Stimulated activated CD8-positive, alpha-beta memory T cell treated with anti-CD3 and anti-CD28 coated beads, Interleukin-7, amount 100 ng/mL, for 1 hour (primary cell): ENCODE measurements at places on chromosomes 4 and X.
A peak's percentile ranks its signal among the peaks of the same experiment; 100 is the strongest.

GRCh38 chr4:73341454-73341853, 62.6 kb upstream of the ALB start:
- DNase-seq, result no peak

- no peak for DNase-seq
Observed at GRCh38 chr4:16023776-16024408, 59.9 kb downstream of the PROM1 start.

- no peak for DNase-seq
Observed at GRCh38 chr4:125961626-125962025, 646.9 kb downstream of the FAT4 start.

GRCh38 chrX:102515975-102516941, at the start of gene TMSB15A:
TMSB15A (minus strand) TSS chrX:102516739.
- no peak for DNase-seq

DNA sequence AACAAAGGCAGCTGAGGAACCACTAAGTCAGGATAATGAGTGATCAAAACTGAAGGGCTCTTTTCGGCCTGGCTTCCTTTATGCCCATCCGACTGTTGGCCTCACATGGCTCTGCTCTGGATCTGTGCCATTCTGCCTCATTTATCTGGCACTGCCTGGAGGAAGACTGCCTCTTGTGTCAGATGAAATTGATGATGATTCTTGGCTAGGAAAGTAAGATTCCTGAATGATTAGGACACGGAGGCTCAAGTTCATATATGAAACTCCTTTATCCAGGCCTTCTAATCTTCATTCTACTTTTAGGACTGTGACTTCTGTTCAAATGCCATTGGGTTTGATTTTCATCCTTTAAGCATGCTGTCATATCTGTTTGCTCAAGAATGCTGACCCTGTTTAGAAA, 475.4 kb upstream of the RPS6KA3 start:
- DNase-seq, result no peak

- no peak for DNase-seq
Observed at GRCh38 chr4:6847178-6847577, 62.4 kb upstream of the TBC1D14 start.

GRCh38 chrX:15497865-15498264, 2.7 kb upstream of the BMX start:
- DNase-seq, result peak; percentile 9

- no peak for DNase-seq
Observed at GRCh38 chr4:162838671-162839070, 328.0 kb downstream of the NAF1 start.

GRCh38 chr4:26141911-26142638, 178.7 kb upstream of the RBPJ start:
- no peak for DNase-seq

- no peak for DNase-seq
Observed at GRCh38 chr4:53205970-53206369, 159.9 kb downstream of the SCFD2 start.

DNA sequence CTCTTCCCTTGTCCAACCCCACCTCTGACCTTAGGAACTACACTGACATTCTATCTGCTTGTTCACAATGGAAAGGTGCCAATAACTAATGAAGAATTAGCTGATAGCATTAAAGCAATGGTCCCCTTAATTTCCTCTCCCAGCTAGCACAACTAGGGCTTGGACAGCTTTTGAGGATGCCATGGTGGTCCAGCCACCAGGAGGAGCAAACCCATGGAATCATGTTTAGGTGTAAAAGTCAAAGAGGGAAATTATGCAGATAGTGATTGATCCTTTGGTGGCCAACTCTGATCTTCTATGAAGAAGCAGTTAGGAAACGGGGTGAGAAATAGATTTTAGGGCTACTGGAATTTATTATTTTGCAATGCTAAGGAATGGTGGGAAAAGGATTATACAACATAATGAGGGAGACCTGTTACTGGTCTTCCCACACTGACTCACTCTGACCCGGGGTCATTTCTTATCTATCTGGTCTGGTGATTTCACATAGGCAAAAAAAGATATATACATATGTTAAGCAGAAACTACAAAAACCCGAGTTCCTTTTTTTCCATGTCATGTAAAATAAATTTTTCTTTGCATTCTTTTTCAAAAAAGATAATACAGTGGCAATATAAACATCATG, 45.8 kb upstream of the FBXW7 start:
- DNase-seq, result no peak

DNA sequence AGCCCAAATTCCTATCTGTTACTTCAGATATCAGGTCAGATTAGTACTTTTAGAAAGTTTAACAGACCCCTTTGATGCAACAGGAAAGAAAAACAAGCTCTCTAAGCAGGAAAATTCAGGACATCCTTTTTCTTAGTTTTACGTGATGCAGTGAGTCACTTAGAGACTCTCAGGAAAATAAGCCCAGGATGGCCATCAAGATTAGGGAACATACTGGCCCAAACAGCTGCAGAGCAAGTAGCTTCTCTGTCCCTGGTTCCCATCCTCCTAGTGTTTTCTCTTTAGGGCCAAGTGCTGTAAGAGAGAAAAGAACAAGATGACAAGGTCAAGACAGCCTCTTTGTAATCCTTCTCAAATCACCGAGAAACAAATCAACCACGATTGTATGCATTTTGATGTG, 219.1 kb downstream of the ZNF674 start:
- no peak for DNase-seq

DNA sequence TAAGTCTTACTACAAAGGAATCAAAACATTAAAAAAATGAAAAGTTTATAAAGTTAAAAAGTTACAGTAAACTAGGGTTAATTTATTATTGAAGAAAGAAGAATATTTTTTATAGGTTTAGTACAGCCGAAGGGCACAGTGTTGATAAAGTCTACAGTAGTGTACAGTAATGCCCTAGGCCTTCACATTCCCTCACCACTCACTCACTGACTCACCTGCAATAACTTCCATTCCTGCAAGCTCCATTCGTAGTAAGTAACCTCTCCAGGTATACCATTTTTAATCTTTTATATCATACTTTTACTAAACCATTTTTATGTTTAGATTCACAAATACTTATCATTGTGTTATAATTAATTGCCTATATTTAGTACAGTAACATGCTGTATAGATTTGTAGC, 307.5 kb upstream of the FAM241A start:
- DNase-seq, result no peak

- DNase-seq, result no peak
Observed at GRCh38 chr4:145069361-145069760, 28.6 kb downstream of the ANAPC10 start.

DNA sequence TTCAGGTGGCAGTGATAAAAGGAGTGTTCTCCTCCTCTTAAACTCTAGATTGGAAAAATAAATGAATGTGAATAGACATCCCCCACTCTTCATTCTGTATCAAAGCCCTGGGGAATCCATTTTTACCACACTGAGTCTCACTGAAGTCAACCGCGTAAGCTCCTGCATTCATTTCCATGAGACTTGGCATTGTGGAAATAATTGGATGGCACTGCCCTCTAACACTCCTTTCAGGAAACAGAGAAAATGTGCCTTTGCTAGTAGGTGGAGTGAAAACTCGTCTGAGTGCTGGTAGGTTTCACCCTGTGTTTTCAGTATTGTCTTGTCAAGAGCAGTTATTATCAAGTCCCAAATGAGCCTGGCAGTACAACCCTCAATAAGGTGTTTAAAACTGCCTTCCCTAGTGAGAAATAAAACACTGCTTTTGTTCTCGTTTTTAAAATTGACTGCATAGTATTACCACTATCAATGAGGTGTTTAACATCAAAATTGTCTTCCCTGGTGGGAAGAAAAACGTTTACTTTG, 9.7 kb upstream of the CDKN2AIP start:
- DNase-seq, result no peak

- DNase-seq, result no peak
Observed at GRCh38 chrX:82775426-82775825, 732.7 kb upstream of the POU3F4 start.

- DNase-seq, result no peak
Observed at GRCh38 chrX:78653118-78653822, 5.9 kb downstream of the RTL3 start.

DNA sequence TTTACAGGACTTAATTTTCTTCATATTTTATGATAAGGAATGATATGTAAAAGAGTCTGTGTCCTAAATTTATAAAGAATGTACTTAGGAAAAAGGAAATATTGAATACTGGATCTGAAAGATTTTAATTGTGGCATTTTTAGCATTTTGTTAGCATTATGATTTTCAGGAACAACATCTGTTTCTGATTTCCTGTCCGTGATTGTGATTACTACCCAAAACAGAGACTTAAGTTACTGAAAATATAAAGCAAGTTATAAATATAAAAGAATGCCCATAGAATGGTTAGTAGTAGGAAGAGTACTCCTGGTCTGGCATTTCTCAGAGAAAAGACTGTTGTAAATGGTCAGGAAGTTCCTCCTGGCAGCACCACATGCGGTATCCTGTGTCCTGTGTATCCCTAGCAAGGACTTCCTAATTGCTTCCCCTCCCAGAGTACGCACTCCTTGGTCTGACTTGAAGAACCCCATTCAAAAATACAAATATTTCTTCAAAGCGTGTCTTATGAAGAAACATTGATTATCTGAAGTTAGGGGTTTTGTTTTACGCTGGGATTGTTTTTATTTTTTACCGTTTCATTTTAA, 88.9 kb downstream of the RS1 start:
- DNase-seq, result no peak

GRCh38 chr4:148893095-148893494, 450.9 kb upstream of the NR3C2 start:
- no peak for DNase-seq

DNA sequence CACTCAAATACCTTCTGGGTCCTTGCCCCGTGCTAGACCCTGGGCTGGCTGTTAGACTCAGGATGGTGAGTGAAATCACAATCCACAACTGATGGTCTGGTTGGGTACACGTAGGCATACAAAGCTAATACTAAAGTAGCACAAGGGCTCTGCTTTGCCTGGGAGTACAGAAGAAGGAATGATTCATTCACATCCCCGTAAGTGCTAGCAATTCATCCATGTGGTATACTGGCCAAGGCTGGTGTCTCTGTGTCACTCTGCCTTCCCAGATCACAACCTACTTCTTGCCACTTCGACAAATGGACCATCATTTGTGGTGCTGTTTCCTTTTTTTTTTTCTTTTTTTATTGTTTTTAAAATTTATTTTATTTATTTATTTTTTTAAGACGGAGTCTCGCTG, 19.7 kb upstream of the RBM47 start:
- DNase-seq, result no peak

DNA sequence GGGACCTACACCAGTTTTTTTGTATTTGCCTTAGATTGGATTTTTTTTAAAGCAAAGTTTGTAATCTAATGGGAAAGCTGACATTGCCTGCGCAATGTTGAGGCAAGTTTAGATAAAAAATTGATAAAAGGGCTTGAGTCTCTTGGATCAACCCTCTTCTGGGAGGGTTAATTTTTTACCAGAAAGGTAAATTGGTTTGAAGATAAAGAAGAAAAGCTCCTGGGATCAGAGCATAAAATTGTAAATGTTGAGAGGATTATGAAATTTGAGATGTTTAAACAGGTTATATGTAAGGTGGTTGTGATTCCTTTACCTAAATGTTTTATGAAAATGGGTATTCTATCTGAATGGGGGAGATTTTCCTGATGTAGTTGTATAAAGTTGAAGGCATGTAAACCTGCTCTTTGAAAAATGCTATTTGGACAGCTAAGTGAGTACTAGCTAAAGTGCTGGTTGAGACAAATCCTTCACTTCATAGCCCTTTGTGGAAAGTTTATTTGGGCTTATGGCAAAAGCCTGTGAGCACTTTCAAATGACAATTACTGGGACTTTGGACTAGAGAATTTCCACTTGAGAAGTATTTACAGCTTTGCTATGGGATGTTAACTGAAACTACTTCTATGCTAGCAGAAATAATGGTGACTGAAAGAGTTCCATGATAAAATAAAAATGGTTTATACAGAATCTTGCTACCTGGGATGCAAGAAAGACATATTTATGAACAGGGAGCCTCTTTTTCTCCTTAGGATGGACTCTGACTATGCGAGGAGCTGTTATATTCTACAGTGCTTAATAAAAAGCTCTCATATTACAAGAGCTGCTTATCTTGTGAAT, 56.2 kb downstream of the UGT2B10 start:
- DNase-seq, result no peak

DNA sequence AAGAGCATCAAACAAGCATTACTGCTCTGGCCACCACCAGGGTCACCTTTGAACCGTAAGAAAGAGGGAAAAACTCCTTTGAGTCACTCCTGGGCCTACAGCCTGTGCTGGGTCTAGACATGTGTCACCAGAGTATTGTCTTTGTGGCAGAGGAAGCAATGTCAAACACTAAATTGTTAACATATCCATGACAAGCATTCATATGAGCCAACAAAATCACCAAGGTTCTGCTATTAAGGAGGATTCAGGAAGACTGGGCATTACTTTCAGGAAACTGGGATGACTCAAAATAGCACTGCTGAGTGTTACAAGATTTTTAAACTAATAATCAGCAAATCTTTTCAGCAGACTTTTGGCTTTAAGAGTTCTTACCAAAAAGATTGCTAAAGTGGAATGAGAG, 28.1 kb downstream of the LGI2 start:
- no peak for DNase-seq

DNA sequence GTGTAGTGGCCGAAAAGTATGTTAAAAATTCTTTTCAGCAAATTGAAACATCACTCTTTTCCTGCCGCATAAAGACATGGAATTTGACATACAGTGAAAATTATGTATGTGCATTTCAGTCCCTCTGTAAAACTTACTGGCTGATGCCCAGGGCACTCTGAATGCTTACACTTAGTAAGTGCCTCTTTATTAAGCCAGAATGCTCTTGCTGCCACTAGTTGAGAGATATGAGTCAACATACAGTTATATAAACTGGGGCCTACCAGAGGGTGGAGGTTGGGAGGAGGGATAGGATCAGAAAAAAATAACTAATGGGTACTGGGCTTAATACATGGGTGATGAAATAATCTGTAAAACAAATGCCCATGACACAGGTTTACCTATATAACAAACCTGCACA, 38.1 kb upstream of the TRPC5 start:
- no peak for DNase-seq

DNA sequence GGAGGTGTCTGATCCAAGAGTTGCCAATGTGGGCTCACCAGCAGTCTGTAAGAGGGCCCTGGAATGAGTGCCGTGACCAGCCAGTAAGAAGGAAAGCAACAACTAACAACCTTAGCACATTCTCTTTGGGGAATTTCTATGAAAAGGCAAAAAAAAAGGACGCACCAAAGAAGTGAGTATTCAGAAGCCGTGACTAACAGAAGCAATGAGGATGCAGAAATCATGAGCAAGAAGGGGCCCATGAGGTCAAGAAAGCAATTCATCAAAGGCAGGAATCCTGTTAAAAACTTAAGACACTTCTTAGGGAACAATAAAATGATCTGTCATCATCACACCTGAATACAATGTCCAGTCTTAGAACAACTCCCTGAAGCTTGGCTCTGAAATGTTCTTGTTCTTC, 260.5 kb downstream of the RAPGEF2 start:
- no peak for DNase-seq

DNA sequence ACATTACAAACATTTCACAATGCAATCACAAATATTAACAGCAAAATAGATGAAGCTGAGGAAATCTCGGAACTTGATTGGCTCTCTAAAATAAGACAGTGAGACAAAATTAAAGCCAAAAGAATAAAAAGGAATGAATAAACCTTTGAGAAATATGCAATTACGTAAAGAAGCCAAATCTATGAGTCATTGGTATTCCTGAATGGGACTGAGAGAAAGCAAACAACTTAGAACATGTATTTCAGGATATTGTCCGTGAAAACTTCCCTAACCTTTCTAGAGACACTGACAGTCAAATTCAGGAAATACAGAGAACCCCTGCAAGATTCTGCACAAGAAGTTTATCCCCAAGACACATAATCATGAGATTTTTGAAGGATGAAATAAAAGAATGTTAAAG, 48.4 kb upstream of the SPANXN2 start:
- DNase-seq, result no peak

- no peak for DNase-seq
Observed at GRCh38 chr4:65399084-65399483, 271.2 kb downstream of the EPHA5 start.
